ENCODE measurements at places on chromosomes 13 and 19. TPM values are rescaled to one million over a fixed set of nuclear protein-coding genes. Genes with fewer than 3 reads are reported as not detected.

GRCh38 chr19:39733841-39734240 is 4.0 kb downstream of the CLC start:
- H3K4me1 ChIP-seq, result no peaks in the 10 kb centered on the region
- no peak overlapping the region for H3K4me3 ChIP-seq
- H3K36me3 ChIP-seq, result no peaks in the 10 kb centered on the region
- no peak overlapping the region for H3K27ac ChIP-seq
- H3K27me3 ChIP-seq, result no peaks in the 10 kb centered on the region

DNA sequence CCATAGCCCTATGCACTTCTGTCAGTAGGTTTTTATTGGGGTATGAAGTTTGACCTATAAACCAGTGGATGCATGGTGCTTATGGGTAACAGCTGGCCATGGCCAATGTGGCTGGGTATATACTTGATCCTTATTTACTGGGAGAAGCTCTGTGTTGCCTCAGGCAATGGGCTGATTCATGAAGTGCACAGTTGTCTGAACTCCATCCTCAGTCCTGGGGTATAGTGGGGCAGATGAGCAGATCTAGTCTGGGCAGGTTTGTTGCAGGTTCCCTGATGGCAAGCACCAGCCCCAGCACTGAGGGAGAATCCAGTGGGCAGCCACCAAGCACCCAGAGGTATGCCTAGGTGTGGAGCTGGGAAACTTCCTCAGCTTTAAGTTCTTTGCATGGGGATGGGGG is 274.4 kb downstream of the TDRD3 start:
- H3K4me3 ChIP-seq, result no peak overlapping the region
- no peaks in the 10 kb centered on the region for H3K36me3 ChIP-seq
- no peaks in the 10 kb centered on the region for H3K27me3 ChIP-seq

DNA sequence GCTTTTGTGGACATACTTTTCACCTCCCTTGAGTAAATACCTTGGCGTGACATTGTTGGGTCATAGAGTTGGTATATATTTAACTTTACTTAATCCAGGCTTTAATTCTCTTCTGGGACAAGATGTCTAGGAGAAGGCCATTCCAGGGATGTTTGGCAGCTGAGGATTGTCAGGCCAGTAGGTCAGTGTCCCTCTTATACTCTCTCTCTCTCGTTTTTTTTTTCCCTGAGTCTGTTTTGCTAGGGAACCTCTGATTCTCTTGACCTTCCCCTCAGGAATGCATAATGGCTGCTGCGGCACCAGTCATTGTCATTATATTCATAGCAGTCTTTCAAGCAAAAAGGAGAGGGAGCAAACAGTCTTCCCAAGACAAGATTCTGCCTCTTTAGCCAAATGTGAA is 48.8 kb downstream of the BICRA start:
- H3K27ac ChIP-seq, result no peak overlapping the region
- no peak for DNase-seq

The SMG9 gene
- total RNA-seq, result 47.9 TPM

DNA sequence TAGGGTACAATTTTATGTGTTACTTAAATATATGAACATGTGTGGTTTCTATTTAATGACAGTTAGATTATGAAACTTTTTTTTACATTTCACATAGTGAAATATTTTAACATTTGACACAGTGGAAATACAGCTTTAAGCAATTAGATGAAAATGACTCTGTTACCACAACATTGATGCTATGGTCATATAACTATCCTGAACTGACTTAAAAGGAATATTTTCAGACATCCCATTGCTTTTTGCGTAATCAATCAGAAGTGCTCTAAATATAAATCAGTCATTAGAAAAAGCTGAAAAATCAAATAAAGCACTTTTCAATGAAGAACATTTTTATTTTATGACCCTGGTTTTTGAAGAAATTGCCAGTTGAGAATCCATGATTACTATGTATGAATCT is 80.3 kb downstream of the UFM1 start:
- no peak for DNase-seq
- no peak overlapping the region for H3K27ac ChIP-seq
- H3K4me1 ChIP-seq, result no peaks in the 10 kb centered on the region
- H3K4me3 ChIP-seq, result no peak overlapping the region
- H3K27me3 ChIP-seq, result no peaks in the 10 kb centered on the region

GRCh38 chr19:6803036-6803404 is 30.5 kb downstream of the VAV1 start:
- H3K4me1 ChIP-seq, result peaks cover 2% of the 10 kb centered on the region
- H3K36me3 ChIP-seq, result peaks cover 4% of the 10 kb centered on the region
- no peak overlapping the region for H3K27ac ChIP-seq
- no peak for DNase-seq

DNA sequence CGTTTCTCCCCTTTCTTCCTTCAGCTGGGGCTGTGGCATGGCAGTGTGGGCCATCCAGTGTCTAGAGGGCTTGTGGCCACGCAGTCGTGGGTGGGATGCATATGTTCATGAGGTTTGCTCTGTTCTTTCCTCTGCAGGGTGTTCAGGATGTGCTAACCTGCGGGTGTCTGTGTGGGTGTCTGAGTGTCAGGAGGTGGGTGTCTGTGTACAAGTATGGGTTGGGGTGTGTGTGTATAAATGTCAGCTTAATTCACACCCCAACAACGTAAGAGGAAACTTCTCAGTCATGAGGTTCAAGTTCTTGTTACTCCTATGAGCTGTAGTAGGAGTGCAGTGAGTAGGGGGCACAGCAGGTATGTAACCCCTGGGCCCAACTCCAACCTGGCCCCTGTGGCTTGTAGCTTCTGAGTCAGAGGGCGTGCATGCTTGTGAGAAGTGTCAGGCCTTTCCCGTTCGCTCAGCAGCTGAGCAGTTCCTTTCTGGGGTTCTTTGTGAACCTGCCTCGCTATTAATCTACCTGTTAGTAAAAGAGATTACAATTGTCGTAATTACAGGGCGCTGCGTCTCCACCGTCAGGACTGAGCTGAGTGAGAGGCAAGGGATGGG is 49.1 kb downstream of the NFIX start:
- DNase-seq, result no peak
- H3K27ac ChIP-seq, result no peak overlapping the region
- H3K4me3 ChIP-seq, result no peak overlapping the region
- no peaks in the 10 kb centered on the region for H3K4me1 ChIP-seq

DNA sequence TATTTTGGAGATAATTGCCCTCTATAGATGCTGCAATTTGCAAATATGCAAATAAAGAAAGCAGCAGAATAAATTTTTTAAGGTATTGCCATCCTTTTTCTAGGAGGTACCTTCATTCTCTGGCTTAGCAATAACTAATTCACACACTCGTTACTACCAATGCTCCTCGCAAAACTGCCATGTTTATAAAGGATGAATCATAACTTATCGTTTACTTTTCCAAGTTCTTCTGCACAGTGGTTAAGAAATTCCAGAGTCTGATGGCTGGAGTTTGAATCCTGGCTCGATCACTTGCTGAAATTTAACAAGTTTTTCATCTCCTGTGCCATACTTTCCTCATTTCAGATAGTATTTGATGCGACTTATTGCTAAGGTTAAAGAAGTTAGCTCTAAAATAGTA is 708.6 kb upstream of the KLHL1 start:
- DNase-seq, result no peak
- H3K27ac ChIP-seq, result no peak overlapping the region
- H3K27me3 ChIP-seq, result no peaks in the 10 kb centered on the region
- no peaks in the 10 kb centered on the region for H3K4me1 ChIP-seq
- no peak overlapping the region for H3K4me3 ChIP-seq

- H3K27ac ChIP-seq, result no peak overlapping the region
- H3K4me3 ChIP-seq, result peak overlapping the region; percentile 79
- no peaks in the 10 kb centered on the region for H3K4me1 ChIP-seq
- H3K36me3 ChIP-seq, result peaks cover 1% of the 10 kb centered on the region
- no peaks in the 10 kb centered on the region for H3K27me3 ChIP-seq
Observed at GRCh38 chr19:2455851-2456570, 748 bp downstream of the LMNB2 start.

The FGF14 gene
- total RNA-seq, result 0.22 TPM

The SAE1 gene
- 232 TPM for total RNA-seq

The C3 gene
- total RNA-seq, result 5.9 TPM

- no peaks in the 10 kb centered on the region for H3K4me1 ChIP-seq
- no peak overlapping the region for H3K27ac ChIP-seq
- peaks cover 27% of the 10 kb centered on the region for H3K36me3 ChIP-seq
- no peaks in the 10 kb centered on the region for H3K27me3 ChIP-seq
- DNase-seq, result no peak
Observed at GRCh38 chr13:112545856-112546255, 42.1 kb downstream of the TUBGCP3 start.

DNA sequence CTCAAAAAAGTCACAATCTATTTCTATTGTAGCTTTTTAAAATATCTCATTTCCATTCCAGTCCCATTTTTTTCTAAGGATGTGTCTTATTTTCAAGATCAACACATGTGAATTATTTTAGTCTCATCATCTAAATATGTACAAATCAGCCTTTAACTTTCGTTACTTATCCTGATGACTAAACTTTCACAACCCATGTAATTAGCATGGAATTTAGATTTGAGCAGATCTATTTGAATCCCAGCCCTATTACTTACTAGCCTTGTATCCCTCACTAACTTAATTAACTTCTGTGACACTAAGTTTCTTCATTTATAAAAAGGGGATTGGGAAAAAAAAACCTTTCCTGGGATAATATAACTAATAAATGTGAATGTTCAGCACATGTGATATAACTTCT is 81.1 kb downstream of the UFM1 start:
- no peak overlapping the region for H3K4me3 ChIP-seq
- H3K27ac ChIP-seq, result no peak overlapping the region
- H3K27me3 ChIP-seq, result no peaks in the 10 kb centered on the region
- H3K36me3 ChIP-seq, result no peaks in the 10 kb centered on the region
- DNase-seq, result no peak

- H3K27me3 ChIP-seq, result no peaks in the 10 kb centered on the region
- H3K36me3 ChIP-seq, result 0 out of 2 replicates have a peak, but pooled peaks cover 3% of the 10 kb centered on the region
- DNase-seq, result no peak
- H3K4me3 ChIP-seq, result peak overlapping the region; percentile 88
- peak overlapping the region; percentile 8 for H3K27ac ChIP-seq
- no peaks in the 10 kb centered on the region for H3K4me1 ChIP-seq
Observed at GRCh38 chr13:98577836-98578285, 954 bp upstream of the STK24 start.

The DLL3 gene
- 2.4 TPM for total RNA-seq

The ADGRE3 gene
- not detected for total RNA-seq

GRCh38 chr13:92900446-92900845 is 326.2 kb upstream of the GPC6 start:
- H3K4me1 ChIP-seq, result no peaks in the 10 kb centered on the region
- DNase-seq, result no peak
- no peaks in the 10 kb centered on the region for H3K27me3 ChIP-seq
- no peak overlapping the region for H3K27ac ChIP-seq
- no peak overlapping the region for H3K4me3 ChIP-seq

DNA sequence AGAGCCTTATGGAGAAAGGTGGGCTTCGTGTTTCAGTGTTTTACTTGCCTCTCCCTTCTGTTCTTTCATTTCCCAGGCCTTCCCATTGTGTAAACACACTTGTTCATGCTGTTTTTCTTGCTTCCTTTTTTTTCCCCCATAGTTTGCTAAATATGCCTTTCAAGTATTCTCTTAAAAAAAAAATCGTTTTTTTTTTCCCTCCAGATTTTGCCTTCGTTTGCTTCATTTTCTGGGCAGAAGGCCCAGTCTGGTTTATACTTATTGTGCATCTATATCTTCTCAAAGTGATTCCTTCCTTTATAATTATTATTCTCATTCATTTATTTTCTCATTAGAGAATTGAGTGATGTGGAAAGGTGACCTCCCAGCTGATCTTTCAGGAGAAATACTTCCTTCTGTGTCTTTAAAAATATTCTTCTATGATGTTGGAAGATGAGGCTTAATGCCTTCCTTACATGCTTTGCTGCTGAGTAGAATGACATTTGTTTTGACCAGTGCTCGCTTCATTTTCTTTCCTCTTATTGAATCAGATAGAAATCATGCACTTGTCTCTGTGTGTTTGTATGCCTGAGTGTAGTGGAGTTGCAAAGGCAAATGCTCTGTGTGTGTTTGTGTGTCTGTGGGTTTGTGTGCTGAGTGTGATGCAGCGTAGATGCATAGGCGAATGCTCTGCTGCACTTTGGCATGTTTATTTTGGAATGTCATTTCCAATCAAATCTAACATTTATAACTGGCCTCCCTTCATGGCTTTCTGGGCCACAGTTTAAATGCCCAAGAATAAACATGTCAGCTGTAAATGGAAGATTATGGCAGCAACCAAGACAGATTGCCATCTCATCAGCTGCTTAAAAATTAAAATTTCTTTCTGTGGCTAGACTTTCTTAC is 591.4 kb downstream of the FGF9 start:
- no peaks in the 10 kb centered on the region for H3K36me3 ChIP-seq
- H3K4me1 ChIP-seq, result no peaks in the 10 kb centered on the region
- H3K27me3 ChIP-seq, result no peaks in the 10 kb centered on the region
- H3K4me3 ChIP-seq, result no peak overlapping the region
- no peak for DNase-seq

The CYP4F8 gene
- not detected for total RNA-seq

The CRX gene
- total RNA-seq, result 0.13 TPM

Data from H9 (cell line).